Anterior cingulate cortex (tissue), 58 donors: ENCODE measurements at places on chromosomes 12 and 14.

DNA sequence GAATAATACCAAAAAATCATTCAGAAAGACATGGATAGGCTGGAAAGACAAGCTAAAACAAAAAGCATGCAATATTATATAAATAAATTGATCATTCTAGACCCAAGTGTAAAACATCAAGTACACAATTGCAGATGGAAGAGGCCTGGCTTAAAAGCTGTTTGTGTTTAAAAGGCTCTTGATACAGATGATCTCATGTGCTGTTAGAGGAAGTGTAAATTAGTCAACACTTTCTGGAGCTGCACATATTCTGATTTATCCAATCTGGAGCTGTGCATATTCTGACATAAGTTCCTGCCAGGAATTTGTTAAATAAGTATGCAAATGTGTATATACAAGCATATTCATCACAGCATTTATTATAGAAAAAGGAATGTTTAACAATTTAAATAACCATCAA lies 273.1 kb downstream of the RPS29 start:
- no peak for DNase-seq

- DNase-seq, result no peak
Measured at GRCh38 chr14:45947830-45948229, 694.8 kb upstream of the MIS18BP1 start.

DNA sequence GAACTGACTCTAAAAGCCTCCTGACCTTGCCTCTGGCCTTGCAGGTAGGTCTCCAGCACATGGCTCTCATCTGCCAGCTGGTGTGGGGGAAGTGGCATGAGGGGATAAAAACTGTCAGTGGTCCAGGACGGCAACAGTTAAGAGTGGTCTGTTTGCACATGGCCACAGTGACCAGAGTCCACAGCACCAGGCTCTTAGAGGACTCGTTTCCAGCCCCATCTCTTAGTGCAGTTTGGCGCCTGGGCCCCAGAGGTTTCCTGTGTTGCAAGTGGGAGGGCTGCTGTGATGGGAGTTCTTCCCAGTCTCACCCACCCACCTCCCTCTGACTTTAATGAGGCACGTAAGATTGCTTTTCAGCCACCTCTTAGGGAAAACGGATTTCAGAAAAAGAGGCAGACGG lies 37.0 kb downstream of the APPL2 start:
- DNase-seq, result no peak

- DNase-seq, result no peak
Measured at GRCh38 chr12:85280165-85280983, at the start of gene ALX1. ALX1 (plus strand) TSS chr12:85280220; CDS start chr12:85280262, 42 bp downstream.

DNA sequence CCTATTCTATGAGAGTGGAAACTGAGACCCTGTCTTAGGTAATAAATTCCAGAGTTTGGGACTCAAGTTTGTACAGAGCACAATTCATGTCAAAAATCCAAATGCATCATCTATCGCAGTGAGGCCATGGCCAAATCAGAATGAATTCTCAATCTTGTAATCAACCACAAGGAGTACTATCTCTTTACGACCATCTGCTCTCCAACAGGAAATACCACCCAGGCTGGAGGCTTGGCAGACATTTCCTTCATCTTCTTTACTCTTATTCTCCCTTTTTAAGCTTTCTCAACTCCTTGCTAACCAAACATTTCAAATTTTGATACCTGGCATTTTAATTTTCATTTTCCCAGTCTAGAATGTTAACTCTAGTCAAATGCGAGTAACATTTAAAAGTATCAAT lies 32.7 kb upstream of the RNU6-7 start:
- no peak for DNase-seq

GRCh38 chr12:131598717-131599116 lies 112.2 kb upstream of the SFSWAP start:
- no peak for DNase-seq

DNA sequence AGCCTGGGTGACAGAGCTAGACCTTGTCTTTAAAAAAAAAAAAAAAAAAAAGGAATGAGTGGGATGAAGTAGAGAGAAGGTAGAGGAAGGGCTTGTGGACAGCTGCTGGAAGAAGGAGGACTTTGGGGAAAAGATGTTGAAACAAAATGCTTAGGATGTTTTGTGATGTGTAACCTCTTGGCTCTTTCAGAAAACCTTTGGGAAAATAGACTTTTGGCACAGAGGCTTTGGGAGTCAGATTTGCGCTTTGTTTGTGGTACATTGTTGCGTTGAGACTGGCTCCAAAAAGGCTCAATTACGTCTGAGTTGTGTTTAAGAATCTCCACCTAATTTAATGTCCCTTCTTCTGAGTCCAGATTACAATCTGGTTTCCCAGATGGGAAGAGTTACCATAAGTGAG lies 32.9 kb upstream of the SPTLC2 start:
- no peak for DNase-seq

GRCh38 chr12:122799641-122800243 lies 25.4 kb downstream of the CCDC62 start:
- no peak for DNase-seq

DNA sequence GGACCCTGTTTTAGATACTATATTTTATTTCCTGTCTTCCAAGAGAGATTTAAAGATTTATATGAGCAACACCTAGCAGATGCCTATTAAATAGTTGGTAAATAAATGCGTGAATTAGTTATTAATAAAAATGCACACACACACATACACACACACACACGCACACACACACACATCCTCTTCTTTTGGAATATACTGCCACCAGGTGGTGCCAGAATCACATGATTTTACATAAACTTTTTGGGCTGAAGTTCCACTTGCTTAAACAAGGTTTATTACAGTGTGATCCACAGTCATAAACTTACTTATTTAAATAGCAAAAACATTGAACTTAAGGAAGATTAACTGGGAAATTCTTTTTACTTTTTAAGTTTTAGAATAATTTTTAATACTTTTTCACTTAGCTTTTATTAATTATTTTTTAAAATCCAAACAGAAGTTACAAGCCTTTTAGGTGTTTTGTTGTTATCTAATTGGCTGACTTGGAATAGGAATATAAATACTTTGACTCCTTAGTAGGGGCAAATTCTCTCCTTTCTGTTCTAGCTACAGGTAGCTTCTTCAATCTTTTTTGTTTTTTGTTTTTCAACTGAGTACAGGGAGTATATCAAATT lies 17.5 kb downstream of the RAD51B start:
- no peak for DNase-seq

GRCh38 chr14:92223025-92223424 lies 99.9 kb upstream of the SLC24A4 start:
- DNase-seq, result peak; percentile 28

DNA sequence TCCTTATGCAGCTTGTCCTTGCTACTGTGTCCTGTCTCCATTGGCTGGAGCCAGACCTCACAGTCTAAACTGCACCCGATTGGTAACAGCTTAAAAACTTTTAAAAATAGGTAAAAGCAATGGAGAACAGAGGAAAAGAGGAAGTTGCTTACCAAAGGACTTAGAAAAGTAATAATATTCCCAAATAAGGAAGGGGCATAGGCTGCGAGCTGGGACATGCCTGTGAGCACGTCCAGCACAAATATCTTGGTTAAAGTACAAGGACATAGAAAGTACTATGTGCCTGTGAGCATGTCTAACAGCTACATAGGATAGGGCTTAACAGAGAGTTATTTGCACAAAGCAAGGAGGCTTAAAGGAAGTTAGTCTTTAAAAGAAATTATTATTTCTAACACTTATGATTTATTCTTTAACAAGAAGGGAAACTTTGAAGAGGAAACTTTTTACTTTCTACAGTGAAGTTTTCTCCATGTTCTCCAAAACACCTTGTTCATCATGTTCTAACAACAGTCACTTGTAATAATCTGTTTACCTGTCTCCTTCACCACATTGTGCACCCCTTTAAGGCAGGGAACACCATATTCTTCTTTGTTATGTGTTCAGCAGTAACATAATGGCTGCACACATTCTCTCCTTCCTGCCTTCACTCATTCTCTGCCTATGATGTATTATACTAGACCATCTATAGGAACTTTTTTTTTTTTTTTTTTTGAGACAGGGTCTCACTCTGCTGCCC lies 9.8 kb upstream of the UBE2N start:
- DNase-seq, result no peak

GRCh38 chr12:95074766-95075165 lies 1.3 kb upstream of the NR2C1 start:
- DNase-seq, result no peak

DNA sequence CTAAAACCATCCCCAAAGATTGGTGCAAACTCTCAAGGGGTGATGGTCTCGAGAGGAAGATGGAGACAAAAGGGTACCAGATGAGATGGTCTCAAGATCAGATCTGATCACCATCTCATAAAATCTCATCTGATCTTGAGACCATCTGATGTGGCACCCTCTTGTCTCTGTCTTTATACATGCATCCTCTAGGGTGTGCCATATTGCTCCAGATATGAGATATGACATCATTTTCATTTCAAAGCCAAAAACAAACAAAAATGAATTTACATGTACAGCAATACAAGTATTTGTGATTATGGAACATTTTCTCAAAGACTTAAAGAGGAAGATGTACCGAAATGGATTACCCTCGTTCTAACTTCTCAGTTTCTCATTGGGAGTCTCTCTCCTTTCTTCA lies 787.2 kb downstream of the GALC start:
- DNase-seq, result no peak

- DNase-seq, result no peak
Measured at GRCh38 chr14:84298663-84299195, 1231.2 kb upstream of the FLRT2 start.

DNA sequence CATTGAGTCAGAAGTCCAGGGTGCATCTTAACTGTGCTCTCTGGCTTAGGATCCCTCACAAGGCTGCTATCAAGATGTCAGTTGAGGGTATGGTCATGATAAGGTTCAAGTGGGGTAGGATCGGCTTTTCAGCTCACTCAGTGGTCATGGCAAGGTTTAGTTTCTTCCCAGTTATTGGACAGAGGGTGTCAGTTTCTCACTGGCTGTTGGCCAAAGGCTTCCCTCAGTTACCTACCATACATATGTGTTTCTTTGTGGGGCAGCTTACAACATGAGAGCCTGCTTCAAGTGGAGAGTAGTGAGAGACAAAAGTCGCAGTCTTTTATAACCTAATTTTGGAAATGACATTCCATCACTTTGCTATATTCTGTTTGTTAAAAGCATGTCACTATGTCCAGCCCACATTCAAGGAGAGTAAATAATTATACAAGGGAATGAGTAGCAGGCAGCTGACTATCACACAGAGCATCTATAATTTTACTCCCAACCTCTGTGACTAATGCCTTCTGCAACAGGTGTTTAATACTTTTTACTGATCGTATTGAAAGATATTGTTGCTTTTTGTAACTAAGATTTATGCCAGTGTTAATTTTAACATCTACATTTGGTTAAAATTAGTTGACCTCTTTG lies 572.8 kb upstream of the FBXO33 start:
- no peak for DNase-seq

GRCh38 chr14:75427482-75428229 lies at the start of gene JDP2:
JDP2 (plus strand) TSS chr14:75428022; CDS start chr14:75437921, 9,899 bp downstream.
- no peak for DNase-seq

DNA sequence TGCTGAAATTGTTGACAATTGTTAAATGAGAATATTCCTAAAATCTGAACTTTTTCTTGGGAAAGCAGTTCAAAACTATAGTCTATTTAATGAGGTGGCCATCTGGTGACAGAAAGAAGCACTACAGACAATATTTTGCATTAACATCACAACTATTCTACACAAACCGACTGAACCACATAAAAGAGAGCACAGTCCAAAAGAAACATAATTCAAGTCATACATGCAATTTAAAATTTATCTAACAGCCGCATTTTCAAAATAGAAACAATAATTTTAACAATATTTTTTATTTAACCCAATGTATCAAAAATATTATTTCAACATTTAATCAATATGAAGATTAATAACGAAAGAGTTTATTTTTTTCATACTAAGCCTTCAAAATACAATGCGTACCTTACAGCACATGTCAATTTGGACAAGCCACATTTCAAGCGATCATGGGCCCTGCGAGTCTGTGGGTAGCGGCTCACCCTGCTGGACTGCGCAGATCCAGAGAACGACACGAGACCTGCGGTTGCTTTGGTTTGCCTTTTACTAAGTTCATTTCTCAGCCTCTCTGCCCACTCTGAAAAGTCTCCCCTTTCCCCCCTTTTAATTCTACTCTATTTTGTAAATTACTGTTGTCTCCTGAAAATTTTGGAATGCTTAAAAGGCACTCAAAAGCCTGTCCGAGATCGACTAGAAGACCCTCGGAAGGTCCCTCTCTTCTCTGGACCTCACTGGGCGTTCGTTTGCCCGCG lies 947 bp upstream of the LRRC9 start:
- no peak for DNase-seq

DNA sequence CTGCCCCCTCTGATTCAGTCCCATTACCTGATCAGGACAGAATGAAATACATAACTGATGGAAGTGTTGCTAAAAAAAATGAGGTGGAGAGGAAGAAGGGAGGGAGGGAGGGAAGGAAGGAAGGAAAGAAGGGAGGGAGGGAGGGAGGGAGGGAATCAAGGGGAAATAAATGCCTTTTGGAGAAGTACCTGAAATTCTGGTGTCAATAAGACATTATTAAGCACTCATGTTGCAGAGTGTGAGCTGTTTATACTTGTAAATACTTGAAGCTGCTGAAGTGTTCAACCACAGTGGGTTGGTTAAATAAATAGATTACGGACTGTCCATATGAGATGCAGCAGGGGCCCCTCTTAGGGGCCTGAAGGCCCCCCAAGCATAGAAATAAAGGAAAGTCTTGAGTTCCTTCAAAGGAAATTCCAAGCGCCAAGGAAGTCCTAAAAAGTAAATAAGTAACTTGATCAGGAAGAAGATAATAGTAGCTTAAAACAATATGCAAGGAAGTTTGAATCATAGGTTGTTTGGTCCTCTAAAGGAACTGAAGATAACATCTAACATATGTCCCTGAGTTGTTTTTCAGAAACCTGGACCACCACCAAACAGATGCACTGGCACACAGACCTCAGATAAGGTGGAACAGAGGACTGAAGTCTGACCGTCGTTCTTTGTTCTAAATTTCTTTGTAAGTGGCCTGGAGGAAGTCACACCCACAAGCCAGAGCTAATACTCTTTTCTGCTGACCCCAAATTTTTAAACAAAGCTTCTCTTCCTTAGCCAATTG lies 110.8 kb downstream of the SEC23A start:
- DNase-seq, result no peak

DNA sequence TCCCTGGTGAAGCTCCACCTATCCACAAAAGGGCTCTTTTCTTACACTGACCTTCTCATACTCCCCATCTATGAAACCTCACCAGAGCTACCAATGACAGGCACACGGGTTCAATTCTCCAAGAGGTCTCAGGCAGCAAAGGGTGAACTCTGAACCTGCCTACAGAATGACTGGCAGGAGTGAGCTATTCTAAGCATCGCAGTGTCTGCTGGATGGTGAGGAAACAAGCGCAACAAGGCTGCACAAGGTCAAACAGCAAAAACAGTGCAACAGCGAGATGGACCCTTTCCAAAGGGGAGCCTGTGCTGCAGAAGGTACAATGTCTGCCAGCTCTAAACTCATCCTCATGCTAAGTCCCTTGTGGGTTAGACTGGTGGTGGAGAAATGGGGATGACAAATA lies 22.0 kb downstream of the TMCC3 start:
- no peak for DNase-seq

- no peak for DNase-seq
Measured at GRCh38 chr14:88950069-88950468, 125.6 kb downstream of the TTC8 start.

GRCh38 chr14:32370714-32371113 lies 41.6 kb downstream of the AKAP6 start:
- no peak for DNase-seq
